ENCODE measurements at places on chromosomes 11 and 22. TPM values are rescaled to one million over a fixed set of nuclear protein-coding genes. Genes with fewer than 3 reads are reported as not detected.

Gene FOXRED1
- total RNA-seq, result 36.4 TPM

Gene RCOR2
- total RNA-seq, result not detected

Gene ASPHD2
- total RNA-seq, result 11.8 TPM

Gene FGF3
- not detected for total RNA-seq

Gene WBP2NL
- total RNA-seq, result 2.3 TPM

Gene IGLL1
- total RNA-seq, result 2.3 TPM

Gene TPH1
- total RNA-seq, result 0.15 TPM

Gene MEI1
- total RNA-seq, result 75.5 TPM
